ENCODE measurements at places on chromosomes 13 and 19.

DNA sequence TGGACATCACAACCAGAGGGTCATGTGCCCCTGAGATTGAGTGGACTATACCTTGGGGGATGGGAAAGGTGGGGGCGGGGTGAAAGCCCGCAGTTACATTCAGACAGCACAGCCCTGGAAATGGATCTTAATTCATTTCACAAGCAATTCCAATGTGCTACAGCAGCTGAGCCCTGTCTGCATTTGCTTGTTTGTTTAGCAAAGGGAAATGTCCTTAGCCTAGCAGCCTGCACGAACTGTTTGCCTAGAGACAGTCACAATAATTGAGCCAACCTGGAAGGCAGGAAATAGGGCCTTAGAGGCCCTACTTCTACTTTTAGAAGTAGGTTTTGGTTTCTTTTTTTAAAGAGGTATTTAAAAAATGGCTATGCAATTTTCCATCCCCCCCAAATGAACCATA, 177.3 kb upstream of the KL start:
- DNase-seq = no peak

DNA sequence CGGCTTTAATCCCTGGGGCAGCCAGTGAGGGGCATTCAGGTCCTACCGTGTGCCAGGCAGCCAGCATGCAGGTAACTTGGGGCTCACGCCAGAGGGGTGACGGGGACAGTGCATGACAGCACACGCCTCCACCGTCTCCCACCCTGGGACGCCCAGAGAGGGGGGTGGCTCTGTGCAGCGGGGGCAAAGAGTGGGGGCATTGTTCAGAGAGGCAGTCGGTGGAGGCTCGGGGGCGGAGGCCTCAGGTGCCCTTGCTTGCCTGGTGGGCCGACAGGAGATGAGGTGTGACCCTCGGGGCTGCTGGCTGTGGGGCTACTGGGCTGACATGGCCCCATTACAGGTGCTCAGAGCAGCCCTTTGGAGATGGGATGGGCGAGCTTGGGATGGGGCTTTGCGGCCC, 18.4 kb downstream of the PLIN4 start:
- no peak for DNase-seq

GRCh38 chr13:96632536-96633320, 361.5 kb downstream of the OXGR1 start:
- no peak for DNase-seq

DNA sequence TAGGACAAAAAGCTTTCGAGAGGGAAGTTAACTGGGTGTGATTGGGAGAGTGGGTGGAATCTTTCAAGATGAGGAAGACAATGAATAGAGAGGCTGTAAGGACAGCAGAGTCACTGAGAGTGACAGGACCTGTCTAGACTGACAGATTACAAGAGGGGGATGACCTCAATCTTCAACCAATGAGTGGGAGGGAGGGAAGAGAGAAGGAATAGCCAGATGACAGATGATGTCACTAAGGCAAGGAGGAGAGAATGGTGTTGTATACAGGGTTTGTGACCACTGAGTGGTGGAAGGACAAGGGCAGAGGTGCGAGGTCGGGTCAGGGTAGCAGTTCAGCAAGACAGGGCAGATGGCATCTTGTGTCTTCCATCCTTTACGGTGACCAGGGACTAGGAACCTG, 5.8 kb upstream of the ILF3 start:
- no peak for DNase-seq

GRCh38 chr13:107067381-107067780, 499.4 kb upstream of the ARGLU1 start:
- DNase-seq = no peak

Measured in H9 (cell line).